Spinal cord (tissue), 10 donors: ENCODE measurements at places on chromosomes 16 and 17. TPM values are rescaled to one million over a fixed set of nuclear protein-coding genes. Genes with fewer than 3 reads are reported as not detected.
A peak's percentile ranks its signal among the peaks of the same experiment; 100 is the strongest.

DNA sequence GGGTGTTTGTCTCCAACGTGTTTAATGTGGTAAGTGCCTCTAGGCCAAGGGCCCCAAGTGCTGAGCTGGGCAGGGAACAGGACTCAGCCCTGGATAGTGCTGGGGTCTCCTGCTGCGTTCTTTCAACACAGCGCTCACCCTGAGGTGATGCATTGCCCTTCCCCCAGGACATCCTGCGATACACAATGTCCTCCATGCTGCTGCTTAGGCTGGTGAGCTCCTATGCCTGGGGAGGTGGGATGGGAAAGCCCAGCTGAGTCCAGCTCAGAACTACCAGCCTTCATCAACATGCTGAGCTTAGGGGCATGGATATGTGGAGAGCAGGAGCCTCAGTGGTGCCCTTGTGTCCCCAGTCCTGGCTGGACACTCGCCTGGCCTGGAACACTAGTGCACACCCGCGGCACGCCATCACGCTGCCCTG, 563 bp downstream of the ZACN start:
- H3K27me3 ChIP-seq = peaks cover 54% of the 10 kb centered on the region
- H3K36me3 ChIP-seq = peaks cover 34% of the 10 kb centered on the region
- H3K4me1 ChIP-seq = peaks cover 61% of the 10 kb centered on the region

The MAF gene
- 118 TPM for total RNA-seq

GRCh38 chr16:75733305-75734211, 7.3 kb upstream of the CPHXL start:
- no peaks in the 10 kb centered on the region for H3K36me3 ChIP-seq
- no peak overlapping the region for H3K4me3 ChIP-seq
- peaks cover 6% of the 10 kb centered on the region for H3K4me1 ChIP-seq
- no peaks in the 10 kb centered on the region for H3K27me3 ChIP-seq

The PRAC2 gene
- not detected for total RNA-seq

- peaks cover 42% of the 10 kb centered on the region for H3K4me1 ChIP-seq
- H3K36me3 ChIP-seq = peaks cover 44% of the 10 kb centered on the region
- H3K27me3 ChIP-seq = peaks cover 6% of the 10 kb centered on the region
- no peak overlapping the region for H3K4me3 ChIP-seq
Measured at GRCh38 chr17:50626037-50626574, 8.6 kb upstream of the ABCC3 start.

DNA sequence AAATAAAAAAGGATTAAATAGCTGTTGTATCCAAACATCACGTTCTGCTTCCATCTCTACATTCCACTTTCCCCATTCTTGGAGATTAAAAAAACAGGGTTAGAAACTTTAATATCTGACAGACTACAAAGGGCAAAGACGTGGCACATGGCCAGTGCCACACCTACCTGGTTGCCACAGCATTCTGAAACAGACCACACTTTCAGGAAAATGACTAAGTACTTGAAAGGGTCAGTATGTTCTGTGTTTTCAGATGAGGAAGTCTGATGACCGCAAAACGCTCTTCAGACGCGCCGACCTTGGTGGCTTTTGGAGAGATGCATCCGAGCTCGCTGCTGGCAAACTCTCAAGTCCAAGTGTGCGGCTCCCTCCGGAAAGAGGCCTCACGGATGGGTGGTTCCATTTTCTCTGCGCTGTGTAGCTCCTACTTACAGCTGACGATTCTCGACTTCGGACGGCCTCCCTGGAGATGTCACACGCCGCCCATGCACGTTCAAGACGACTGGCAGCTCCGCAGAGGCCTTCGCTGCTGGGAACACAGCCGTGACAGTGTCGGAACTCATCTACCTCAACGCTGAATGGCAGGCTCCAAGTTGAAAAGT, 15.5 kb downstream of the MAP1LC3B start:
- no peak overlapping the region for H3K27ac ChIP-seq
- no peaks in the 10 kb centered on the region for H3K4me1 ChIP-seq
- no peak overlapping the region for H3K4me3 ChIP-seq
- peak; percentile 28 for DNase-seq

DNA sequence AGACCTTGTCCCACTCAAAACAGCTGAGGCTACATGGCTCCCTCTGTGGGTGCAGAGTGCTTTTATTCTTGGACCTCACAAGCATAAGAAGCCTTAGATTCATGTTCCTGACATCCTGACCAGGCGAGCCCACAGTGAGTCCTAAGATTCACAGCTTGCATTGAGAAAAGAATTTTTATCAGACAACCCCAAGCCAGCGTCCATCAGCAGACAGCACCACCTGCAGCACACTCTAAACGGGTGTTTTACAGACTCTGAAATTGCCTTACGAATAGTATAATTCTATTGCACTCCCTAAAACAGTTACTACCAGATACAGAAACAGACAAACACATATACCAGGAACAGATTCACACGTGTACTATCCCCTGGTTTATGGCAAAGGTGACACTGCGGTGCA, 31.9 kb downstream of the C16orf78 start:
- no peak overlapping the region for H3K27ac ChIP-seq
- H3K27me3 ChIP-seq = no peaks in the 10 kb centered on the region
- DNase-seq = no peak

DNA sequence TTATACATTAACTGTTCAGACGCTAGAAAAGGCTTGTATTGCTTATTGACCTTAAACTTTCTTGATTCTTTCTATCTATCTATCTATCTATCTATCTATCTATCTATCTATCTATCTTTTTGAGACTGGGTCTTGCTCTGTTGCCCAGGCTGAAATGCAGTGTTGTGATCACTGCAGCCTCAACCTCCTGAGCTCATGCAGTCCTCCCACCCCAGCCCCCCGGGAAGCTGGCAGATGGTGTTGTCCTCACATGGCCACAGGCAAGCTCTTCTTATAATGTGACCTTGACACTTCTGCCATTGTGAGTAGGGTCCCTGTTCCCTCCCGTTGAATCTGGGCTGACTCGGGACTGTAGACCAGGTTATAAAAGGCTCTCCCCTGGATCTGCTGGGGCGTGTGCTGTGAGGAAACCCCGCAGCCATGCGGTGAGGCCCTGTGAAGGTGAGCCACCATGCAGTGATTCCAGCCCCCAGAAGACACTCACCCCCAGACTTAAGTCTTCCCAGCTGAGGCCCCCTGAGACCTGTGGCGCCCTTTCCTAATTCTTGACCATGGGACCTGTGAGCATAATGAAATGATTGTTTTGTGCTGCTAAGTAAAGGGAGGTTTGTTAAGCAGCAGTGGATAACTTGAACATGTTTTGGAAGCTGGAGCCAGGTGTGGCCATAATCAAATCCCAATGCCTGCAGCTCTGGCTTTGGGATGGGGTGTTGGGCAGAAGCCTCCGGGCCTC, 54.3 kb downstream of the RPTOR start:
- H3K27me3 ChIP-seq = no peaks in the 10 kb centered on the region
- H3K36me3 ChIP-seq = peaks cover 7% of the 10 kb centered on the region
- H3K4me3 ChIP-seq = no peak overlapping the region
- no peak for DNase-seq
- H3K27ac ChIP-seq = no peak overlapping the region

The SLC16A6 gene
- total RNA-seq = 11.1 TPM

DNA sequence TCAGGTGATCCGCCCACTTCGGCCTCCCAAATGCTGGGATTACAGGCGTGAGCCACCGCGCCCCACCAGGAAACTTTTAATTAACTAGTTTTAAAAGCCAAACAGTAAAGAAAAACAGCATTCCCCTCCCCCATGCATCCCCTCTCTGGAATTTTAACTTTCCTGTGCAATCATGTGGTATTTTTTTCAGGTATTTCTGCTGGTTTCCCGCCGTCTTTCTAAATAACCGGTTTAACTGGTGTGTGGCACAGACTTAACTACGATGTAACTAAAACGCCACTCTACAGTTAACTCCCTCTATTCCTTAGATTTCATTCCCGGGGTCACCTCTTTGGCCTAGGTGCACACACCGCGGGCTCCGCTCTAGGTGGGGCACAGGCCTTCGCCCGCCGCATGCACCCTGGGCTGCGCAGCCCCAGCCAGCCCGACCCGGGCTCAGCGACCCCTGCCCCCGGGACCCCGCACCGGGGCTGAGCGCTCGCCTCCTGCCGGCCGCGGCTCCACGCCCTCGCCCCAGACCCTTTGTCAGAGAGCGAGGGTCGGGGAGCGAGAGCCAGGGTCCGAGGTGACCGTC, 15.1 kb upstream of the UTP6 start:
- H3K27ac ChIP-seq = no peak overlapping the region
- H3K36me3 ChIP-seq = no peaks in the 10 kb centered on the region
- no peak for DNase-seq
- H3K4me1 ChIP-seq = peaks cover 3% of the 10 kb centered on the region
- H3K27me3 ChIP-seq = peaks cover 20% of the 10 kb centered on the region

The KIF18B gene
- 1.6 TPM for total RNA-seq

The CD300LB gene
- not detected for total RNA-seq

- no peaks in the 10 kb centered on the region for H3K36me3 ChIP-seq
- DNase-seq = no peak
- H3K27ac ChIP-seq = no peak overlapping the region
- peaks cover 11% of the 10 kb centered on the region for H3K4me1 ChIP-seq
- no peaks in the 10 kb centered on the region for H3K27me3 ChIP-seq
- no peak overlapping the region for H3K4me3 ChIP-seq
Measured at GRCh38 chr16:51236583-51236982, 85.5 kb upstream of the SALL1 start.

The CANT1 gene
- 29.8 TPM for total RNA-seq

DNA sequence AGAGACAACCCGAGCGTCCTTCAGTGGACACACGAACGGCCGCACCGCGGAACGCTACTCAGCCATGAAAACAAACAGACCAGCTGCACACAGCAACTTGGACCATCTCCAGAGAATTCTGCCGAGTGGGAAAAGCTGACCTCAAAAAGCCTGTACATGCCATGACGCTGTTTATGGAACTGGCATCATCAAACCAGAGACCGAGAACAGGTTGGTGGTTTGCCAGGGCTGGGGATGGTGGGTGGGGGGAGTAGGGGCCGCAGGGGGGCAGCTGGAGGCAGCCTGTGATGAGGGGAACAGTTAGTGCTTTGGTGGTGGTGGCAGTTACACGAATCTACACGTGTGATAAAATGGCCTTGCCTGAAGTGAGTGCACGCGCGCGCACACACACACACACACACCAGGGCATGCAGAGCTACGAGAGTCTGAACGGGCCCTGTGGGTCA, 169.8 kb downstream of the LAT start:
- H3K27me3 ChIP-seq = no peaks in the 10 kb centered on the region
- H3K36me3 ChIP-seq = peaks cover 6% of the 10 kb centered on the region
- H3K4me3 ChIP-seq = no peak overlapping the region

The NGFR gene
- 39.2 TPM for total RNA-seq

DNA sequence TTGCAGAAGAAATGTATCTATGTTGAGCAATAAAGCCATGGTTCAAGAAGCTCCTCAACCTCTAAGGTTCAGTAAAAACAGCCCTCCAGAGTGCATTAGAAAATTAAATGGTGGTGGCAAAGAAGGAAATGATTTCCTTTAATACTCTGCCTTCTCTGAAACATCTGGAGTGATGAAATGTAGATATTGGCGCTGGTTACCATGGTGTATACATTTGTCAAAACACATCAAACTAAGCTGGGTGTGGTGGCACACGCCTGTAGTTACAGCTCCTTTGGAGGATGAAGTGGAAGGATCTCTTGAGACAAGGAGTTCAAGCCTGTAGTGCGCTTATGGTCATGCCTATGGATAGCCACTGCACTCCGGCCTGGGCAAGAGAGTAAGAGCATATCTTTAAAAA, 6.0 kb downstream of the CAPNS2 start:
- no peak overlapping the region for H3K4me3 ChIP-seq
- H3K4me1 ChIP-seq = no peaks in the 10 kb centered on the region
- no peaks in the 10 kb centered on the region for H3K27me3 ChIP-seq
- H3K36me3 ChIP-seq = no peaks in the 10 kb centered on the region
- H3K27ac ChIP-seq = no peak overlapping the region

The TSPOAP1 gene
- total RNA-seq = 34.0 TPM

DNA sequence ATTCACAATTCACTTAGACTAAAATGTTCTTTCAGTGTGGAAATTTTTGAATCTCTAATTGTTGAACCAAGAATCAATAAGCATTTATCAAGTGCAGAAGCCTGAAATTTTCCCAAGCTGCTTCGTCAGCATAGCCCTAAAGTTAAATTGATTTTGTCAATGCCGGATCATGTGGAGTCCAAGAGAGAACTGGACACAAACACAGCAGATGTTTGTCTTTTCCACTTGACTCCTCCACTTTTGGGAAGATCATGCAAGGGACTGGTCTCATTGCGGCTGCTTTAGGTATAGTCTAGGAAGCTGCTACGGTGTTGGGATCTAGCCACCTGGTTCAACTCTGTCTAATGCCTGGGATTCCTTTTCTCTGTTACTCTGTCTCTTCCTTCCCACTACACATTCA, 95.7 kb downstream of the CYB561 start:
- DNase-seq = no peak
- no peaks in the 10 kb centered on the region for H3K27me3 ChIP-seq

GRCh38 chr16:70723740-70724145, 37.9 kb upstream of the MTSS2 start:
- DNase-seq = no peak
- H3K27me3 ChIP-seq = no peaks in the 10 kb centered on the region
- peak overlapping the region; percentile 97 for H3K27ac ChIP-seq
- peaks cover 60% of the 10 kb centered on the region for H3K4me1 ChIP-seq

The DNAAF8 gene
- total RNA-seq = 1.2 TPM

GRCh38 chr16:54817432-54817831, 113.2 kb upstream of the IRX5 start:
- no peaks in the 10 kb centered on the region for H3K4me1 ChIP-seq
- no peak overlapping the region for H3K27ac ChIP-seq
- H3K4me3 ChIP-seq = no peak overlapping the region
- DNase-seq = no peak

The HOXB5 gene
- 2.9 TPM for total RNA-seq

The KRT12 gene
- not detected for total RNA-seq

DNA sequence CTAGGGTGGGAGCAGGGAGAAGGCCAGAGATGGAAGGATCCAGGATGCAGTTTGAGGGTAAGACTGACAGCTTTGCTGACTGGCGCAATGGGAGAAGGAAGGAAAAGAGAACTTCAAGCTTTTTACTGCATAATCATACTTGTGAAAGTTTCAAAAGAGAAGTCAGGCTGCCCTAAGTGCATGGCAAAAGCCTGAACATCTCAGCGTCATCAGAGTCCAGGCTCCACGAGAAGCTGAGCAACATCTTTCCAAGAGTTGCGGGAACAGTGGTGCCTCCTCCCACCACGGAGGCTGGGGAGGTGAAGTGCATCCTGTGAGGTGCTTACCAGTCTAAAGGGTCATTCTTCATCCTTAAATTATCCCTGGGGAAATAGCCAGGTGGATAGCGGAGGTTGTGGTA, 26.9 kb upstream of the SLC38A8 start:
- H3K36me3 ChIP-seq = peaks cover 51% of the 10 kb centered on the region
- no peak overlapping the region for H3K4me3 ChIP-seq
- H3K27me3 ChIP-seq = no peaks in the 10 kb centered on the region
- peaks cover 6% of the 10 kb centered on the region for H3K4me1 ChIP-seq

- no peak for DNase-seq
- no peaks in the 10 kb centered on the region for H3K27me3 ChIP-seq
- H3K27ac ChIP-seq = no peak overlapping the region
Measured at GRCh38 chr17:74702116-74702871, 10.4 kb downstream of the CD300LF start.

- H3K4me1 ChIP-seq = no peaks in the 10 kb centered on the region
- H3K27ac ChIP-seq = no peak overlapping the region
- peaks cover 3% of the 10 kb centered on the region for H3K27me3 ChIP-seq
- DNase-seq = no peak
Measured at GRCh38 chr16:22641131-22641628, 130.5 kb downstream of the NPIPB5 start.

The TBC1D3K gene
- total RNA-seq = not detected

- no peak for DNase-seq
- H3K4me3 ChIP-seq = no peak overlapping the region
- no peaks in the 10 kb centered on the region for H3K36me3 ChIP-seq
- peaks cover 35% of the 10 kb centered on the region for H3K27me3 ChIP-seq
- H3K4me1 ChIP-seq = peaks cover 9% of the 10 kb centered on the region
Measured at GRCh38 chr17:8968503-8968902, 3.0 kb upstream of the PIK3R5 start.
